ENCODE measurements at places on chromosomes 4 and X.
A peak's percentile ranks its signal among the peaks of the same experiment; 100 is the strongest.

GRCh38 chrX:24268786-24269185 lies 45.1 kb downstream of the SUPT20HL2 start:
- no peak for DNase-seq

DNA sequence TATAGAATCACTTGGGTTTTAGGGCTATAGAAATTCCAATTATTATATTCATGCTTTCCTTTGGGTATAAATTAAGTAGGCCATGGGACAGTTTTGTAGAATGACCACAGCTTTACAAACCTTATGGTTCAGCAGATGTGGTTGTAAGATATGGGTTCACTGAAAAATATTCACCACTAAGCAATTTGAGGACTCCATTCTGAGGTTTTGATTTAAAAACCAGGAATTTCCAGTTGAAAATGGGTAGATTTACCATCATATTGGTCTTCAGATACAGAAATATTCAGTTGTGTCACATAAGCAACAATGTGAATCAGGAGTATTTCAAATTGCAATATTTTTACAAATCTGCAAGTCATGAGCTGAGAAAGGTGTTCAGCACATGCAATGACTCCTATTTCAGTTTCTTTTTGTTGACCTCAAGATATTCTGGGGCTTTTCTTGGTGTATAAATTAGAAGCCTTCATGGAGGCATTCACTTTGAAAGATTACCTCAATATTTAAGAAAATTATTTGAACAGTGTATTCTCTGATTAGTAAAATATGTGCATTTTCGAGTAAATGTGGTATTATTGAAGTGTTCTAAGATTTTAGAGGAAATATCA lies 218.4 kb upstream of the HCCS start:
- no peak for DNase-seq

- DNase-seq, result no peak
Measured at GRCh38 chr4:155411546-155411945, 34.8 kb upstream of the MAP9 start.

GRCh38 chr4:141074098-141074878 lies 59.0 kb downstream of the RNF150 start:
- no peak for DNase-seq

DNA sequence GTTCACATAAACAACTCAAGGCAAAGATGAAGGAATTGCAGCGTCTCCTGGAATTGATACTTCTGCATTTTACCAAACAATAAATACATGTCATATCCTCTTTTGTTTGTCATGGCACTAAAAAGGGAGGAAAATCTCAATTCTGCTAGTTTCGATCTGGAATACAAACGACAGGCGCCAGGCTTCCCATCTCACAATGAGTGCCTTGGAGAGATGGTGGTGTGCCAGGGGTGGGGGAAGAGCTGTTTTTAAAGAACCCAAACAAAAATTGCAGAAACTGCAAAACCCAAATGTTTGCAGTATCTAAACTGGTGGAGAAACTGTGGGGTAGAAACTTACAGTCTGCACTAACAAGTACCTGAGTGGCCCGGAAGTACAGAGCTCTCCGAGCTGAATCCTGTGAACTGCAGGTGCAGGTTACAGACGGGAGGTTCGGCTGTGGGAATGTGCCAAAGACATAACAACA lies 53.0 kb upstream of the KLF3 start:
- DNase-seq, result no peak

GRCh38 chr4:76233083-76233482 lies 18.4 kb upstream of the FAM47E start:
- DNase-seq, result no peak

DNA sequence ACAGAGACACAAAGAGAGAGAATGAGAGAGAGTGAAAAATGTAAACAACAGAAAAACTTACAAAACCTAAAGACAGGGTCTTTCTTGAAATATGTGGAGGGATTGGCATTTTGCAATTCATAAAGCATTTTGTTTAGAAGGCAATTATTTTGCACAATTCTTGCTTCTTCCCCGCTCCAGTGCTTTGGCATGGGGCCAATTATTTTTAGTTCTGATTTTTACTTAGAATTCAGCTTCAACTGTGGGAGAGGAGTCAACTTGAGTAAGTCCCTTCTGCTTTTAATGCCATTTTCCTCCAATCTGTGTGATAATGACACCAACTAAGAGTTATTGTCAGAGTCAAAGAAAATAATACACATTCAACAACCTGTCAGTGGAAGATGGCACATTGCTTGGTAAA lies 1051.9 kb downstream of the NLGN4X start:
- DNase-seq, result no peak

DNA sequence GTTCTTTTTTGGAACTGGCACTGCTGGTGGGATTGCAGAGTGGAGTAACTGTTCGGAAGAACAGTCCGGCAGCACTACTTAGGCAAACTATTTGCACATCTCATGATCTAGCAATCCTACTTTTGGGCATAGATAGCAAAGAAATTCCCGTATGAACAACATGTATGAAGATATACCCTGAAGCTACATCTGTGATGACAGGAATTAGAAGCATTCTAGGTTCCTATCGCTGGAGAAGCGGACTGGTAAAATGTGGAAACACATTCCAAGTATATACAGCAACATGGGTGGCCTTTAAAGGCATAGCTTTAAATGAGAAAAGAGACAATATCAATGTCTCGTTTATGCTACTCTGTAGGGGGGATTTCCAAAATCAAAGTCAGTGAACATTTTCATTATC lies 3.1 kb downstream of the DCAF16 start:
- no peak for DNase-seq

- DNase-seq, result no peak
Measured at GRCh38 chr4:110953191-110953590, 330.3 kb upstream of the PITX2 start.

DNA sequence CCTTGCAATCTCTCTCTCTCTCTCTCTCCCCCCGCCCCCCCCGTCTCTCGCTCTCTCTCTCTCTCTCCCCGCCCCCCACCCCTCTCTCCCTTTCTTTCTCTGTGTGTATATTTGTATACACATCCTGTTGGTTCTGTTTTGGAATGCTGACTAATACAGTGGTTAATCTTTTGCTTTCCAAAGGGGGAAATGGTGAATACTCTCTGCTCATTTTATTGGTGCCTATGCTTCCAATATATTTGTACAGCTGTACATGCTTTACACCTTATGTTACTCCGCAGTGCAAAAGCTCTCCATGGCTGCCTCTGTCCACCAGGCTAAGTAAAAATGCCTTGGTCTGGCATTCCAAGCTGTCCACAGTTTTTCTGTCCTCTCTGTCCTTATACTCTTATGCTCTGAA lies 158.8 kb downstream of the RBMX2 start:
- no peak for DNase-seq

DNA sequence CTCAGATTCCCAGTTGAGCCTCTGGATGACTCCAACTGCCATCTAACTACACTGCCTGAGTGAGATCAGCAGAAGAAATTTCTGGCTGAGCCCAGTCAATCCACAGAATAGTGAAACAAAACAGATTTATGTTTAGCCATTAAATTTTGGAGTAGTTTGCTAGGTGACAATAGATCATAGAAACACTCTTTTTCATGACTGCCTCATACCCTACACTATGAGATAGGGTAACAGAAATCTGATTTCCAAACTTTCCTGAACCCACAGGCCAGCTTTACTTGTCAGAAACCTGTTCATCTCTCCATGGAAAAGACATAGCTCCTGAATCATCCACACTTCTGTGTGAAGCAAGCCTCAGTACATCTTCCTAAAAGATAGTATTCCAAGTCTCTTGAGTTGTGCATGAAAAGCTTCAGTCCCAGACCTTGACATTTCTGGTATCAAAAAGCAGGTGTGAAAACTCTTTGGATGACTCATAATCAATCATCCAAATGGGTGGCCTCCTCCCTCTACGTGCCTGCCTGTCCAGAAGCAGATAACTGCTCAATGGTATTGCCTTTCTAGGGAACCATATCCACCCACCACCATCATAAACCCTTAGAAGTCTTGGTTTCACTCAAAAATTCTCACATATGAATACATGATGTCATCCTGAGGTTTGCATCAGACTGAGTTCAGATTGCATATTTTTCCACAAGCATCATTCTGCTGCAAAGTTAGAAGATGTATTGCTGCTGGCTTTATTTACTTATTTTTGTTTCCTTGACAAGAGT lies 47.5 kb upstream of the RAP2C start:
- DNase-seq, result no peak

DNA sequence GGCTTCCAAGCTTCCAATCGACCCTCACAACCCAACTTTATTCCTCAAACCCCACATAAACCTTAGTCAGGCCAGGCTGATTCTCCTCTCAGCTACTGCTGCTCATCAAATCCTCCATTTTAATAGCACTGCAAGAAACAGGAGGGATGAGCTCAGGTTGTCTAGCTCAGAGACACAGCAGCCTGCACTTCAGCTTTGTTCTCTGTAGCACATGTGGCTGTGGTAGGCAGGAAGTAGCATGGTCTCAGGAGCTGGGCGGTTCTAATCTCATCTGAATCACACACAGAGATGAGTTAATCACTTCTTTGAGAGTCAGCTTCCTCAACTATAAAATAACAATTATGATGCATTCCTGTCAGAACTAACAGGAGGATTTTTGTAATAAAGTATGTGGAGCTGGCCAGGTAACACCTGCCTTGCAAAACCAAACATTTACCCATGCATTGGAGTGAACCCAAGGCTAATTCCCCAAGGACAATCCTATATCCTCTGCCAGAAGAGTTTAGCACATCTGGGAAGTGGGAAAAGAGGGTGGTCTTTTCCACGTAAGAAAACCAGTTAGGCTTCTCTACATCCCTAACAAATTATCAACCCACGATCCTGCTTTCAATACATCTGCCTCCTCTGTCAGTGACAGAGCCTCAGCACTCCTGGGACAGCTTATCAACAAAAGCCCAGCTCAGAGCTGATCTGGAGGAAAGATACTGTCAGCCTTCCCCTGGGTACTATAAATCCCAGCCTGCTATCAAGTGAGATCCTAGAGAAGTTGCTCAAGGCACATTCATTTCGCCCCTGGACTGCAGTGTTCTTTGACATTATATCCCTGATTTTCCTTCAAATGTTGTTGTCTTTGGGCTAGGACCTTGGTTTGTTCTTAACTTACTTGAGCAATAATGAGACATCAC lies 32.8 kb downstream of the ELOVL6 start:
- DNase-seq, result no peak

GRCh38 chr4:70938086-70938485 lies 35.9 kb downstream of the MOB1B start:
- no peak for DNase-seq

DNA sequence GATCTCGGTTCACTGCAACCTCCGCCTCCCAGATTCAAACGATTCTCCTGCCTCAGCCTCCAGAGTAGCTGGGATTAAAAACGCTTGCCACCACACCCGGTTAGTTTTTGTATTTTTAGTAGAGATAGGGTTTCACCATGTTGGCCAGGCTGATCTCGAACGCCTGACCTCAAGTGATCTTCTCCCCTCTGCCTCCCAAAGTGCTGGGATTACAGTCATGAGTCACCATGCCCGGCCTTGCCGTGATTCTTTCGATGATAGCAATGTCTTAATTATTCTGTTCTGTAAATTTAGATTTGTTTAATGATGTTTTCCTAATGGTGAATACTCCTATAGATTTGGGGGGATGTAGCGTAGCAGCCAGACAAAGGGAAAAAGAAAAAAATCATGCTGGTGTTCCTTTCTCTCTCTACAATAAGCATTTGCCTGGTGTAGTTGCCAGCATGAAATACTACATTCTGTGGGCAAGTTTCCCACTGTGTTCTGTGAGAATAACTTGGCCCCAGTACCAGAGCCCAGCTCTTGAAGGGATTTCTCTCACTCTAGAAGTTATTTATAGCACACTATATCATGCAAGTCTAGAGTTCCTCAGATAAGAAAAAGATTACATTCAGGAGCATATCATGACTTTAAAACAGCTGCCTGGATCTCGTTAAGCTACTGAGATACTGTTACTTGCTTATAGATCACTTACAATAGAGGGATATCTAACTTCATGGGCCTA lies 15.4 kb downstream of the NIPAL1 start:
- DNase-seq, result no peak

GRCh38 chr4:159290321-159291030 lies 187.6 kb downstream of the RAPGEF2 start:
- DNase-seq, result no peak

GRCh38 chr4:78510108-78510507 lies 41.5 kb upstream of the ANXA3 start:
- no peak for DNase-seq

DNA sequence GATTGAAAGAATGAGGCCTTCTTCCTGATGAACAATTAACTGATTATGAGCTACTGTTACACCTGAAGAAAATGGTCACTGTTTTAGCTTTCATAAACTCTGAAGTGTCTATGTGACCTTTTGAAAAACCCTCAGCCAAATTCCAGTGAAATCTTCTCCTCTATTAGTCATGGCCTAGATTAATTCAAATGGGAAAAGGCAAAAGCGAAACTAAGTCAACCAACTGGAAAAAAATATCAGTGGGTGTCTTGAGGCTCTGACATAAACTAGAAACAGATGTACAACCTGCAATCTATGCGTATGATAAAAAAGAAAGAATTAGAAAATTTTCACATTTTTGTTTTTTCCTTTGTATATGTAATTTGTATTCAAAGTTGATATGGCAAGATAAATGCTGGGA lies 169.4 kb upstream of the BANK1 start:
- DNase-seq, result no peak

GRCh38 chrX:150118476-150118875 lies 180.2 kb upstream of the EOLA2 start:
- DNase-seq, result no peak

GRCh38 chr4:87073199-87074120 lies 138.6 kb downstream of the AFF1 start:
- DNase-seq, result peak; percentile 40

DNA sequence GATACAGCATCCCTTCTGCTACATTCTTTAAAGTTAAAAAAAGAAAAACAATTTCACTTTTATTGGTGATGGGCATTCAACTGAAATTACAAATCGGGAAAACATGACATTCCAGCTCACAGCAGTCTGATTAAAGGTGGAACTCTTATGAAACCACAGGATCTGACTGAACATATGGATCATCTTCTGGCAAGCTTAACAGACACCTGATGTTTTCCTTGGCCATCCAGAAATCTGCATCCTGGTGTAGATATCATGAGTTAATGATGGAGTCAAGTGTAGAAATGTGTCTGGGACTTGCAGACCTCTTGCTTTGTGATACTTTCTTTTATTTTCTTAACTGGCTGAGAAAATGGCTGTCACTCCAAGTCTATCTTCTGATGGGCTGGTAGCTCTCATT lies 167.9 kb downstream of the CBR4 start:
- DNase-seq, result no peak

- no peak for DNase-seq
Measured at GRCh38 chr4:127250577-127250976, 382.2 kb upstream of the INTU start.

- DNase-seq, result no peak
Measured at GRCh38 chr4:85833302-85833701, 358.4 kb downstream of the ARHGAP24 start.

DNA sequence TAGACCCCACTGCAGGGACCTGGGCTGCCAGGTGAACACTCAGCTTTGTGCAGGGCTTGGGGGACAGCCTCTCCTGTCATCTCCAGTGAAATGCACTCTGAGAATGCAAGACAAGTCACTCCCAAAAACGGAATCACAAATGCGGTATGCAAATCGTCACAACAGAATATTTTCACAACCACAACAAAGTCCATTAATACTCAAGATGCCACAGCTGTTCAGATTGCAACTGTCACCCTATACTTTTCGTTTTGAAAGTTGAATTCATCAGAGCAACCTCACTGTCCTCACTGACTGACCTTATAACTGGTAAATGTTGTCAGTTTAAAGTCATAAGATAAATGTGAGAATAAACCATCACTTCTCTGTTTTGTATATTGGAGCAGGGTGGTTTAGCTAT lies 16.6 kb downstream of the JAKMIP1 start:
- no peak for DNase-seq

GRCh38 chrX:40175511-40176350 lies 78.0 kb upstream of the BCOR start:
- no peak for DNase-seq

- DNase-seq, result no peak
Measured at GRCh38 chr4:10276152-10276551, 159.6 kb upstream of the WDR1 start.

Measured in hypothalamus (tissue), 51 donors.